GM12891 (cell line): ENCODE measurements at places on chromosomes 12 and 14.

DNA sequence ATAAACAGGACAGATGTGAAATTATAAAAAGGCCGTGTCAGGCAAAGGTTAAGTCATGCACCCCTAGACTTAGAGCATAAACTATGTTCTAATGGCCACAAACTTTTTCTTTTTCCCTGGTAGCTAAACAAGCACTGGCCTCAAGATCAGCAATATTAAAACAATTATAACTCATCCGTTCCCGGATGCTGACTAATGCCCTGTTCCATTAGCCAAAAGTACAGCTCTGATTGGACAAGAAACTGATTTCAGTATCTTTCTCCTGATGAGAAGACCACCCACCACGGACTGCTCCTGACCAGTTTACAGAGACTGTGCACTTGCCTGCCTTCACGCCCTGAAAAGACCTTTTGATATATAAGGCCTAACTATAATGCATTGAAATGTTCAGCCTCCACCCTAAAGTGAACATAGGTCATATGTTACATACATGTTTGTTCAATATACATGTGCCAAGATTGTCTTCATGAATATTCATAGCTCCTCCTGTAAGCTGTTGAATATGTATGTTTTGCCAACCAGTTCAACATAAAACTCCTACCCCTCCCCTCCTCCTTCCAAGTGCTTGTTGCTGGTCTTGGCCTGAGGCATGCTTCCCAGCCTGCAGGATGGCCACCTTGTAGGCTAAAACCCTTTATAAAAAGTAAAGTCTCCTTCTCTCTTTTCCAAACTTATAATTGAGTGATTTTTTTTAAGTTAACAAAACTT is 162.0 kb downstream of the IPO8 start:
- no peak for DNase-seq

DNA sequence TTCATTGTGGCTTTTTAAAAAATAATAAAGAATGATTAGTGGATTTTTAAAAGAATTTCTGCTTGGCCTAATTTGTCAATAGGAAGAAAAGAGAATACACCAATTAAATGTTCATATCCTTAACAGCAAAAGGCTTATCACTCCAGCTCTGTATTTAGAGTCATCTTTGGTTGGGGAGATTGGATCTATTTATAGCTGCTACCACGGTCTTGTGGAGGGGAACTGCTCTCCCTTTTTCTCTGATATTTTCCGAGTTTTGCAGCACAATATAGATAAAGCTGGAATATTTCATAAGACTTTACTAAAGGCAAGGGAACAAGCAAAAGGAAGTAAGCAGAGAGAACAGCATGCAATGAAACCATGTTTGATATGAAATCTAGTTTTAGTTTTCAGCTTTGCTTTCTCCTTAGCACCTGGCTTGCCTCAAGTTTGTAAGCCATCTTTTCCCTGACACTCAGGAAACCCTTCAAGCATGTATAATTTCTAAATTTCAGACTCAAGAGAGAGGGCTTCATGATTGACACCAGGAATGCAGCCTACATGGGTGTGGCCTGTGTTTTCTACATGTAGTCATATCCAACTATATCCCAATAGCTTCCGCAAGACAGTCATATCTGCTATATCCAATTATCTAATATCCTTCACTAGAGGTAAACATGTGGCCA is 35.2 kb downstream of the BRMS1L start:
- no peak for DNase-seq

DNA sequence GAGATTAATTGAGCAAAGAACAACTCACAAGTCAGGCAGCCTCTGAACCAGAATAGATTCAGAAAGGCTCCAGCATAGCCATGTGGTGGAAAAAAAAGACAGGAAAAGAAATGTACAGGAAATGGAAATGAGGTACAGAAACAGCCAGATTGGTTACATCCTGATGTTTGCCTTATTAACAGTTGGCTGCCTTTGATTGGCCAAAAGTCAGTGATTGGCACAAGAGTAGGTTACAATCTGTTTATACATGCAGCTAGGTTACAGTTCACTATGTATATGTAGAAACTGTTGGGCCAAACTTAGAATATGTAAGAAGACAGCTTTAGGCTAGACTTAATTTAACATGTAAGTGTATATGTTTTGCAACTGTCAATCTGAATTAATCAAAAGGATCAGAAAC is 118.9 kb downstream of the UNC79 start:
- no peak for DNase-seq

DNA sequence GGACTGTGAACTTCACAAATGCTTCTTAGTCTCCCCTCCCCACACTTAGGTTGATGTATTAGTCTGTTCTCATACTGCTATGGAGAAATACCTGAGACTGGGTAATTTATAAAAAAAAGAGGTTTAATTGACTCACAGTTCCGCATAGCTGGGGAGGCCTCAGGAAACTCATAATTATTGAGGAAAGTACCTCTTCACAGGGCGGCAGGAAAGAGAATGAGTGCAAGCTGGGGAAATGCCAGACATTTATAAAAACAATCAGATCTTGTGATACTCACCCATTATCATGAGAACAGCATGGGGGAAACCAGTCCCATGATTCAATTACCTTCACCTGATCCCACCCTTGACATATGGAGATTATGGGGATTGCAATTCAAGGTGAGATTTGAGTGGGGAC is 178.8 kb downstream of the SLC38A4 start:
- DNase-seq, result no peak

DNA sequence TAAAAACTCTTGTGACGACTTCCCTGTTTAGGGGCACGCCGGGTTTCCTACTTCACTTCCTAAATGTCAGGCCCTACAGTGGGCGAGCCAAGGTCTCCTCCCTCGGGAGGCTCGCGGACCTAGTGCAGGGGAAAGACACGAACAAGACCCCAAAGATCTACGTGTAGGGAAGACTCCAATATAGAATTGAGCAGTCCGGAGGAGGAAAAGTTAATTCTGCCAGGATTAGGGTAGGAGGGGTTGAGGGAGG is 564 bp downstream of the ATXN3 start:
- no peak for DNase-seq

GRCh38 chr12:132435486-132436187 is 54.3 kb upstream of the FBRSL1 start:
- DNase-seq, result no peak

GRCh38 chr12:110619534-110619953 is 5.6 kb downstream of the TCTN1 start:
- DNase-seq, result no peak

GRCh38 chr12:8996682-8997405 is 7.5 kb downstream of the KLRG1 start:
- DNase-seq, result peak; percentile 16

GRCh38 chr14:85911044-85911443 is 381.1 kb downstream of the FLRT2 start:
- no peak for DNase-seq

DNA sequence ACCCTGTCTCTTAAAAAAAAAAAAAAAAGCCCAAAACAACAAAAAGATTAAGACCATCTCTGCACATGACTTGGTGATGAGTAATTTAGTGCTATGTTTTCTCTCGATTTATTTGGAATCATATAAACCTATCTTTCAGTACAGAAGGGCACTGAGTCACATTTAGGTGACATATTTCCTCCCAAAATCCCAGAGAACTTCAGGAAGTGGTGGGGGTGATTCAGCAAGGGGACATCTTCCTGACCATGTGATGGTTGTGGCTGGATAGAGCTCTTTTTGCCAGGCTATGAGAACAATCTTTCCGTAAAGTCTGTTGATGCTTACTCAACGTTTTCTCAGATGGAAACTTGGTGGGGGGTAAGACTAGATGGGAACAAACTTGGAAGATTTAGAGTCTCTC is 50.0 kb downstream of the PPFIBP1 start:
- DNase-seq, result no peak

DNA sequence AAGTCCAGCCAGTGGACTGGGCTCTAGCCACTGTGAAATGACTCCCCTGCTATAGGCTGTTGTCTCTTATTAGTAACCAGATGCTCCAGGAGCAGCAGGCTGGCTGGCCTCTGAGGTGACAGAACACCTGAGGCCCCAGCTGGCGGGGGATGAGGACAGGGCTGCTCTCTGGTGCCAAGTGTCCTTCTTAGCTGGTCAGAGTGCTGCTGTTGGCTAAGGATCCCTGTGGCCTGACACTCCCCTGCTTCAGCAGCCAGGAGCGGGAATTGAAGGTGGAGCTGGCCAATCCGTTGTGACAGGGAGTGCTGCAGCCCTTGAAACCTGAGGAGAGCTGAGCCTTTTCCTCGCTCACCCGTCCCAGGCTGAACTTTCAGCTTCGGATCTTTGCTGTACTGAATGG is 30.7 kb downstream of the TMEM229B start:
- no peak for DNase-seq
